ENCODE measurements at places on chromosomes 6 and 20.

- no peak for DNase-seq
Measured at GRCh38 chr6:147509891-147510290, 1.4 kb downstream of the SAMD5 start.

DNA sequence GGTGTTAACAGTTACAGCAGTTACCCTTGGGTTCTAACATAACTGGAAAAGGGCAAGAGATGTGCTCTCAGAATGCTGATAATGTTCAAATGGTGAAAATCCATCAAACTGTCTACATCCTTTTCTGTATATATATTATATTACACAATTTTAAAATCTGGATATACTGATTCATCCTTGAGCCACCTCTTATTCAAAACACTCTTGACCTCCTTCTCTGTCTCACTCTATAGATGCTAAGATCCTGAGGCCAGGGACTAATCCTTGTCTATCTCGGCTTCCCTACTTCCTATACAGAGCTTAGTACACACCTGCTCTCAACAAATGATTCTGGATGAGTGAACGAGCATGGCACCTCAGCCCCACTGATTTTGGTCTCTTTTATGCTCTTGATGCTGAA is 47.3 kb downstream of the HIVEP2 start:
- DNase-seq, result no peak

GRCh38 chr6:155213611-155214372 is 50.0 kb upstream of the CLDN20 start:
- no peak for DNase-seq

DNA sequence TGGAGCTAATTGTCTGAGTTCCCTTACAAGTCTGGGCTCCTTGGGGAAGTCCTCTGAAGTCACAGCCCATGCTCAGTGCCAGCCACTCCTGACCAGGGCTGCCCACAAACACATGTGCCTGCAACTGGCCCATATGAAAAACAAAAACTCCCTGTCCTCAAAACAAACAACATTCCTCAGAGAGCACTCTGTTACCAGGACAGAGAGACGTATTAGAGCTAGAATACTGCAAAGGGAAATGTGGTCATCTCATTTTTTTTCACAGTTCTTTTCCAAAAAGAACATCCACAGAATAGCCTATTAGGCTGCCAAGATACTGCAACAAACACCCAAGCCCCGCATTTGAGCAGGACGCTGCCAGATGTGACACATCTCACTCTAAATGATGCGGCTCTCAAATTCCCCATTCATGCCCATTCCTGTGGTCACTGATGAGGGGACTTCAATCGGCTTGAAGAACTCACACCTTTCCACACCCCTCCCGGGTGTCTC is 71.1 kb downstream of the SLC22A23 start:
- no peak for DNase-seq

DNA sequence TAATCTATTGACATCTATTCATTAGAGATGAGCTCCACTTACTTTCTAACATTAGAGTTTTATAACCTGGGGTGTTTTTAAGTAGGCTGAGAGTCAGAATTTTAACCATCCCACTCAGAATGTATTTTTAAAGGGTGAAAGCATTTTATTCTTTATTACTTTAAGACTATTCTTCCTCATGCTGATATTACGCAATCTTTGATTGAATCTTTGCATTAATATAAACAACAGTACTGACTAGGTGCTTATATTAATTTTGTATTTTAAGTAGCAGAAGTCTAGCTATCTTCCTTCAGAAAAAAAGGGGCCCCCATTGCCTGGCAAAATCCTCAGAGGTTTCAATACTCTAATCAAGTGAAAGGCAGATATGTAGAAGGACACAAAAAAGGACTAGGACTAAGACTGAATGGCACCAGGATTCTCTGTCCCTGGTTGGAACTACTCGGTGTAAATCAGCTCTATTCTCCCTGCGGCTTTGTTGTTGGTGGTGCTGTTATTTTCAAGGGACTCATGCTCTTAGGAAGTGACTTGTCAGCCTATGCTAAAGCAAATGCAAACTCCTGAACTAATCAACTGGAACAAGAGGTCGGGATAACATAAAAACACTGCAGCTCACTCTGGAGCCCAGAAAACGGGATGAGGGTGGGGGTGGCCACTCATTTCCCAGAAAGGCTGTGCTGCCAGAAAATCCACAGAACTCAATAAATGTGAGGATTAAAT is 1324.4 kb downstream of the GRIK2 start:
- peak; percentile 11 for DNase-seq

DNA sequence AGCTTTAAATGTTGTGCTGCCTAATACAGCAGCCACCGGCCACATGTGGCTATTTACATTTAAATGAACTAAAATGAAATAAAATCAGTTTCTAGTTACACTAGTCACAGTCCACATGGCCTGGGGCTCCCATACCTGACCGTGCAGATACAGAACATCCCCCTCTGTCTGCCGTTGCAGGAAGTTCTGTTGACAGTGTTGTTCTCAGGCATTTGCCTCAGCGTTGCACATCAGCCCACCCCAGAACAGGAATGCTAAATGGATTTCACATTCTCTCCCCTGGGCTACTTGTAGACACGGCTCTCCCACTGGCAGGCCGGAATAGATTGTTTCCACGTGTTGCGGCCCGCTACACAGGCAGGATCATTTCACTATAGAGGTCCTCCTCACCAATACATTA is 26.3 kb downstream of the JAG1 start:
- DNase-seq, result no peak

GRCh38 chr6:163712981-163713380 is 298.5 kb downstream of the QKI start:
- no peak for DNase-seq

GRCh38 chr6:145047891-145048290 is 687.4 kb downstream of the EPM2A start:
- DNase-seq, result no peak

GRCh38 chr20:56359212-56360132 is 698 bp downstream of the FAM210B start:
- no peak for DNase-seq

GRCh38 chr6:56459030-56459805 is 183.5 kb downstream of the DST start:
- DNase-seq, result no peak

DNA sequence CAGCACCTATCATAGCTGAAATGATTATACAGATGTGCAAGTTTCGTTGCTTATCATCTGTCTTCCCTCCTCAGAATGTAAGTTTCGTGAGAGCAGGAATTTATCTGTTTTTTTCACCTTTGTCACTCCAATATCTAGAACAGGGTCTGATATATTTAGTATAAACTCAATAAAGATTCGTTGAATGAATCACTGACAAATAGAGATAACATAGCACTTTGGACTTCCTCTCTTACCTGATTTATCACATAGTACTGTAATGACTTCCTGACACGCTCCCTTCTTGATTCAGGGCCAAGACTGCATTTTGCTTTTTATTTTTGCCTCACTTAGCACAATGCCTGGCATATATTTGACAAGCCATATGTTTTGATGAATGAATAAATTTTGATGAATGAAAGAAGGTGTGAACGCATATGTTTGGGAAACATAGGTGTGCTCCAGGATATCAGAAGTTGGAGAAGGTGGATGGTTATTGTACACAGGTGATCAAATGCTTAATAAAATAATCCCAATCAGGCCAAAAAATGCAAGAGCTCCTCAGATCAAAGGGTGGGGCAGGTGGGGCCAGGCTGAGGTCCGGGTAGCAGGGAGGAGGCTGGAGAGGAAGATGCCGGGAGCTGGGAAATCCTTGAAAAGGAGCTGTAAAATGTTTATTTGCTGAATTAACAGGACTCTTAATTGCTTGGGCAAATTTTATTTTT is 33.0 kb downstream of the PIM1 start:
- DNase-seq, result no peak
